ENCODE measurements at places on chromosomes 7 and 10.

GRCh38 chr10:101032637-101033224 is 1.7 kb downstream of the SFXN3 start:
- no peaks in the 10 kb centered on the region for H3K4me1 ChIP-seq
- H3K36me3 ChIP-seq, result peaks cover 34% of the 10 kb centered on the region

- no peaks in the 10 kb centered on the region for H3K27me3 ChIP-seq
- H3K4me3 ChIP-seq, result no peak overlapping the region
- no peak for DNase-seq
These were observed 149.9 kb downstream of the CPED1 start for GRCh38 chr7:121138262-121138933.

- no peak for DNase-seq
- peak overlapping the region; percentile 40 for H3K4me3 ChIP-seq
- peak overlapping the region; percentile 62 for H3K27ac ChIP-seq
- H3K27me3 ChIP-seq, result no peaks in the 10 kb centered on the region
- no peaks in the 10 kb centered on the region for H3K36me3 ChIP-seq
These were observed 7.6 kb downstream of the FOXK1 start for GRCh38 chr7:4689668-4690067.

- H3K36me3 ChIP-seq, result no peaks in the 10 kb centered on the region
- no peaks in the 10 kb centered on the region for H3K4me1 ChIP-seq
- no peaks in the 10 kb centered on the region for H3K27me3 ChIP-seq
- DNase-seq, result no peak
- H3K27ac ChIP-seq, result no peak overlapping the region
These were observed 41.0 kb upstream of the WASL start for GRCh38 chr7:123789817-123790216.

GRCh38 chr7:22700559-22701002 is 26.4 kb upstream of the IL6 start:
- H3K4me1 ChIP-seq, result no peaks in the 10 kb centered on the region
- H3K4me3 ChIP-seq, result no peak overlapping the region
- DNase-seq, result no peak
- H3K27ac ChIP-seq, result no peak overlapping the region
- H3K36me3 ChIP-seq, result no peaks in the 10 kb centered on the region

DNA sequence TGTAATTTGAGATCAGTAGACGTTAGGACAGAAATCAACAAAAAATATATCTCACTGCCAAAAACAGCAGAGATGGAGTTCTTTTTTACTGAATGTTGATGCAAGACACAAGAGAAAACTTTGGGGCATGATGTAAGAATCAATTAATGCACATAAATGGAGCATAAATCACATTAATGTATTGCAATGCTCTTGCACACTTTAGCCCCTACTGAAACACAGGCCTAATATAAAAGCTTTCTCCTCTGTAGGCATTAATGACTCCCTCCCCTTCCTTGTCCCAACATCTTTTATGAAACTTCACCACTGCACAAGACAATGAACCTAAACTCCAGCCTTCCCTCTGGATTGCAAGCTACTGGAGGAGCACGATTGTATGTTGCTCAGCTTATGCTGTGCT is 58.8 kb downstream of the CACNA2D1 start:
- DNase-seq, result no peak
- H3K4me3 ChIP-seq, result no peak overlapping the region
- no peaks in the 10 kb centered on the region for H3K4me1 ChIP-seq
- H3K27me3 ChIP-seq, result no peaks in the 10 kb centered on the region
- H3K36me3 ChIP-seq, result no peaks in the 10 kb centered on the region

DNA sequence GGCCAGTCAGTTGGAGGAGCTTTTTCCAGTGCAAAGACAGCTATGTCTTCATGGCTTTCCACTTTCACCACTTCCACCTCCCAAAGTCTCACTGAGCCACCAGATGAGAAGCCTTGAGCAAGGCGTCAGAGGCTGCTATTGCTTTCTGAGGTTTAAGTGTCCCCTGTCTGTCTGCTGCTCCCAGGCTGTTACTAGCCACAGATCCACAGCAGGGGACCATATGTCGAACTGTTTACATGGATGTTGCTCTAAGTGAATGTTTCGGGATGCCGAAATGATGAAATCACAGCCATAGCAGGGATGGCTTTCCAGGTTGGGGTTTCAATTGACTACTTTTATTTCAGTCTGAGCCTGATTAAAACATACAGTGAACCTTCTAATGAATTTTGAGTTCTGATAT is 88.5 kb downstream of the AVL9 start:
- peaks cover 57% of the 10 kb centered on the region for H3K36me3 ChIP-seq
- H3K4me3 ChIP-seq, result no peak overlapping the region
- no peaks in the 10 kb centered on the region for H3K4me1 ChIP-seq
- no peak overlapping the region for H3K27ac ChIP-seq
- H3K27me3 ChIP-seq, result no peaks in the 10 kb centered on the region

GRCh38 chr7:115582956-115583355 is 447.6 kb downstream of the TFEC start:
- no peak for DNase-seq
- no peaks in the 10 kb centered on the region for H3K4me1 ChIP-seq
- H3K27me3 ChIP-seq, result no peaks in the 10 kb centered on the region

DNA sequence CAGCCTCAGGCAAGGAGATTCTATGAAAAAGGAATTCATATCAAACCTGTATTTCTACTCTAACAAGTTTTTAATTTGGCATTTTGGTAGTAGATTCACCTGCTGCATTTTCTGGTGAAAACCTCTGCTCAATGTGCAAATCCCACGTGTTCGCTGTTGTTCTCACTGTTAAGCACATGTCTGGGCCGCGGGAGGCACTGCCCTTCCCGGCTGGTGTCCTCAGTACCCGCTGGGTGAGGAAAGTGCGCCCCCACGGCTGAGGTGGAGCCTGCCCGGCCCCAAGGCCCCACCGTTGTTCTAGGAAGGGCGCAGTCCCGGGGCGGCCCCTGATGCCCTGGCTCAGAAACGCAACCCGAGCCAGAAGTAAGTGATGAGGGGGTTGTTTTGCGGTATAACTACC is 193.4 kb upstream of the VWC2 start:
- H3K27ac ChIP-seq, result no peak overlapping the region
- no peak overlapping the region for H3K4me3 ChIP-seq
- H3K36me3 ChIP-seq, result no peaks in the 10 kb centered on the region
- H3K4me1 ChIP-seq, result no peaks in the 10 kb centered on the region

DNA sequence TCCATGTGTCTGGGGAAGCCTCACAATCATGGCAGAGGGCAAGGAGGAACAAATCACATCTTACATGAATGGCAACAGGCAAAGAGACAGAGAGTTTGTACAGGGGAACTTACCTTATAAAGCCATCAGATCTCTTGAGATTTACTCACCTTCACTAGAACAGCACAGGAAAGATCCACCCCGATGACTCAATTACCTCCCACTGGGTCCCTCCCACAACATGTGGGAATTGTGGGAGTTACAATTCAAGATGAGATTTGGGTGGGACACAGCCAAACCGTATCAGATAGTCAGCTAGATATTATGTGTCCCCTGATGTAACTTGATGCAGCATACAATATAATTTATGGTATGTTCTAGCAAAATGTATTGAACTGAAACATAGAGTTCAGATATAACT is 14.1 kb upstream of the CEP41 start:
- no peaks in the 10 kb centered on the region for H3K36me3 ChIP-seq
- no peaks in the 10 kb centered on the region for H3K27me3 ChIP-seq
- H3K27ac ChIP-seq, result no peak overlapping the region

DNA sequence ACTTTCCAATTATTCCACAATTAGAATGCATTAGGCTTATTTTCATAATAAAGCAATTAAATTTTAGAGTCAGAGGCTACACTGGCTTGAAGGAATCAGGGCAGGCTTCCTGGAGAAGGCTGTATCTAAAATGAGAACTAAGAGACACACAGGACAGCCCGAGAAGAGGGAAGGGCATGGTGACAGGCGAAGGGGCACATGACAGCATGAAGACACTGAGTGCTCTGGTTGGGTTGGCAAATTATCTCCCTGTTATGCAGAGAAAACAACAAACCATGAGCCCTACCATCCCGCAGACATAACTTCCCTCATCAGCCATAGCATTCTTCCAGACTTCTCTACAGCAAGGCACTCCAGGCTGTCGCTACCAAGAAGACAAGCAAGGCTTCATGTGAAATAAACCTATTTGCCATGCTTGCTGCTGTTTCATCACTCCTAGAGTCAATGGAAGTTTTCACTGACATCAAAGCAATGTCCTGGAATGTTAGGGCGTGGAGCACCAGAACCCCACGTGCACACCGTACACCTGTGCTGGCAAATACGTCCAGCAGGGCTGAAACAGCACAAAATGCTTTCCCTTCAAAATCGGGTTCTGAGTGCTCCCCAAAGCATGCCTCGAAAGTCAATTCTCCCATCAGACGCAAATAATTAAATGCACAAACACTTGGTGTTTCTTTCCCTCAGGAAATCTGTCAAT is 21.3 kb downstream of the VOPP1 start:
- H3K27me3 ChIP-seq, result no peaks in the 10 kb centered on the region
- no peak overlapping the region for H3K4me3 ChIP-seq
- no peak overlapping the region for H3K27ac ChIP-seq
- no peaks in the 10 kb centered on the region for H3K36me3 ChIP-seq
- H3K4me1 ChIP-seq, result no peaks in the 10 kb centered on the region
- no peak for DNase-seq

GRCh38 chr10:106540645-106541044 is 623.9 kb downstream of the SORCS1 start:
- H3K27me3 ChIP-seq, result no peaks in the 10 kb centered on the region
- H3K27ac ChIP-seq, result no peak overlapping the region
- H3K36me3 ChIP-seq, result no peaks in the 10 kb centered on the region
- no peak for DNase-seq
- no peaks in the 10 kb centered on the region for H3K4me1 ChIP-seq
- H3K4me3 ChIP-seq, result no peak overlapping the region

DNA sequence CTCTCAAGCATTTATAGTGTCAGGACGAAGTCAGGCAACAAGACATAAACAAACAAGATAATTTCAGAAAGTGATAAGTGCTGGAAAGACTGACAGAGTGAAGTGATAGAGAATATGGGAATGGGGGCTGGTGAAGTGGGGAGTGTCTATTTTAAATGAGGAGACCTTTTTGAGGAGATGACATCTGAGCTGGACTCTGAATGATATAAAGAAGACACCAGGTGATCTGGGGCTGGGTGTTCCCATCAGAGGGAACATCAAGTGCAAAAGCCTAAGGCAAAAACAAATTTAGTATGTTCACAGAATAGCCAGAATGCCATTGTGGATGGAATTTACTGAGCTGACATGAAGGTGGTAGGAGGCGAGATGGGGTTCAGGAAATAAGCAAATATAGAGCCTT is 83.4 kb downstream of the PPP1R3A start:
- H3K36me3 ChIP-seq, result no peaks in the 10 kb centered on the region
- H3K4me1 ChIP-seq, result peaks cover 11% of the 10 kb centered on the region
- no peak for DNase-seq
- H3K27ac ChIP-seq, result no peak overlapping the region
- no peak overlapping the region for H3K4me3 ChIP-seq

GRCh38 chr10:7304110-7304509 is 106.7 kb downstream of the SFMBT2 start:
- H3K36me3 ChIP-seq, result no peaks in the 10 kb centered on the region
- H3K27ac ChIP-seq, result no peak overlapping the region
- DNase-seq, result no peak
- no peaks in the 10 kb centered on the region for H3K4me1 ChIP-seq

- H3K27me3 ChIP-seq, result no peaks in the 10 kb centered on the region
- H3K27ac ChIP-seq, result no peak overlapping the region
- H3K4me3 ChIP-seq, result no peak overlapping the region
- H3K4me1 ChIP-seq, result no peaks in the 10 kb centered on the region
- H3K36me3 ChIP-seq, result no peaks in the 10 kb centered on the region
- no peak for DNase-seq
These were observed 6.5 kb upstream of the TSPAN13 start for GRCh38 chr7:16747102-16747501.

DNA sequence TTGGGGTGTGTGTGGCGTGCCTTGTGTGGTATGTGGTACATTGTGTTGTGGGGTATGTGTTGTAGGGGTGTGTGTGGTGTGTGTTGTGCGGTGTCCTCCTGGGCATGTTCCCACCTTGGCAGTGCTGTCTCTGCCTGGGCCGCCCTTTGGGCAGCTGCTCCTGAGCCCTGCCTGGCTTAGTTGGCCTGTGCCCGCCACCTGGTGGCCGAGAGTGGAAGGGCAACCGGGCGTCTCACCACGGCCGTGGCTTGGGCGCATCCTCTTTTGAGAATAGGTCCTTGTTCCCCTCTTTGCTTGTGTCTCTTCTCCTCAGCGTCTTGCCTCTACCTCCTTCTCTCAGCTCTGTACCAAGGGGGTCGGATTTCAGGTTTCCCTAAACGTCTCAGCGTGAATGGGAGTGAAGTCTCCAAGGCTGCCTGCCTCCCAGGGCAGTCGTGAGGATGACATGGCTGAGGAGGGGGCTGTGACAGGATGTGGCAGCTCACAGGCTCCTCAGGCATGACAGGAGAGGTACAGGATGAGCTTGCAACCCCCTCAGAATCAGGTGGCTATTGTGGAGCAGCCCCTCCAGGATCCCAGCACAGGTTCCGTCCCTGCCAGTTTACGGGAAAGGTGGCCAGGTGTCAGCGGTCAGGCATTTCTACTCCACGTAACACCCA is 98.4 kb upstream of the PODXL start:
- H3K36me3 ChIP-seq, result no peaks in the 10 kb centered on the region
- DNase-seq, result peak; percentile 86
- no peak overlapping the region for H3K4me3 ChIP-seq
- no peaks in the 10 kb centered on the region for H3K27me3 ChIP-seq
- no peak overlapping the region for H3K27ac ChIP-seq
- no peaks in the 10 kb centered on the region for H3K4me1 ChIP-seq

GRCh38 chr7:122546496-122546895 is 152.4 kb downstream of the RNF133 start:
- no peaks in the 10 kb centered on the region for H3K4me1 ChIP-seq
- no peaks in the 10 kb centered on the region for H3K36me3 ChIP-seq
- H3K27me3 ChIP-seq, result no peaks in the 10 kb centered on the region
- no peak for DNase-seq
- H3K27ac ChIP-seq, result no peak overlapping the region

- H3K27ac ChIP-seq, result no peak overlapping the region
- no peak overlapping the region for H3K4me3 ChIP-seq
- no peaks in the 10 kb centered on the region for H3K36me3 ChIP-seq
- H3K4me1 ChIP-seq, result no peaks in the 10 kb centered on the region
These were observed 41.5 kb upstream of the EBLN1 start for GRCh38 chr10:22259280-22259679.

GRCh38 chr7:101308245-101309085 is 13.1 kb downstream of the IFT22 start:
- peak overlapping the region; percentile 45 for H3K4me3 ChIP-seq
- no peaks in the 10 kb centered on the region for H3K36me3 ChIP-seq
- H3K27me3 ChIP-seq, result no peaks in the 10 kb centered on the region

- H3K36me3 ChIP-seq, result no peaks in the 10 kb centered on the region
- peak; percentile 56 for DNase-seq
- no peak overlapping the region for H3K27ac ChIP-seq
- H3K4me1 ChIP-seq, result no peaks in the 10 kb centered on the region
These were observed 42.1 kb upstream of the HPS1 start for GRCh38 chr10:98488669-98489430.

DNA sequence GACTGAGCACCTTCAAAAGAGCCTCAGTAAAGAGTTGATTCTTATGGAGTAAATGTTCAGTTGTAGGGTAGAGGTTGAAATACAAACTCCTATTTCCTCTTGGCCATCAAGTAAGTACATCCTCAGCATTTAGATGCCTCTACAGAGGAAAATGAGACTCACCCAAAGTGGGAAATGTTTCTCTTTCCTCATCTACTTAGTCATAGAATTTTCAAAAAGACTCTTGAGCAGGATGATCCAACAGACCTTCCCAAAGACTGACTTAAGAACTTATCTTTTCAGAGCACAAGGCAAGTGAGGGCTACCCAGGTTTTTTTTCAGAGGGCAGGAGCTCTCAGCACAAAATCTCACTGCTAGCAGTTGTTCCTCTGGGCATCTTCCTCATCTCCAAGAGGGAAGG is 449.1 kb downstream of the KCNMA1 start:
- H3K36me3 ChIP-seq, result no peaks in the 10 kb centered on the region
- peaks cover 7% of the 10 kb centered on the region for H3K4me1 ChIP-seq
- no peak overlapping the region for H3K4me3 ChIP-seq
- no peak overlapping the region for H3K27ac ChIP-seq

Measured in tibial artery (tissue), 4 donors.